GM12878 (cell line): ENCODE measurements at places on chromosomes 5 and 9. TPM values are rescaled to one million over a fixed set of nuclear protein-coding genes. Genes with fewer than 3 reads are reported as not detected.

TMC1 gene
- total RNA-seq: 0.23 TPM in 1 of 2 replicates, not detected in the other

PCDHA12 gene
- not detected in 2 replicates for total RNA-seq

NKD2 gene
- 0.13 and 0.26 TPM in 2 replicates for total RNA-seq

PPP3R2 gene
- not detected in 2 replicates for total RNA-seq

LEAP2 gene
- 1.5 and 2.7 TPM in 2 replicates for total RNA-seq

DNA sequence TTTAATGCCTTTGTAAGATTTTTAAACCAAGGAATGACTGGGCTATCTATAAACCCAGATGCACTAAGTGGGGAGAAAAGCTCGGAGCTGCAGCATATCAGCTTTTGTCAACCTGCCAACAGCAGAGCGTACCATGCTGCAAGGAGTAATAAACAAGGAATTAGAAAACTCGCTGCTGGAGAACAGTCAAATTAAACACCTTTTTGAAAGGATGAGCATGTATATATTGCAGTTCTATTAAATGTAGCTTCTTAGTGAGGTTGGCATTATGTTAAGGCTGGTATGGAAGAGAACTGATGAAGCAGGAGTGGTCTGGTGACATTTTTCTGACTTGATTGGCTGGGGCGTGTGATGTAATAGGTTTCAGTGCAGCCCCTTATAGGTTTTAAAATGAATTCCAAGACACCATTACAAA is 74.7 kb downstream of the PIK3R1 start:
- peaks cover 48% of the 10 kb centered on the region for H3K4me1 ChIP-seq
- H3K36me3 ChIP-seq: peaks cover 12% of the 10 kb centered on the region
- peak overlapping the region; percentile 33; the same call in 1 of the 2 replicates for H3K4me3 ChIP-seq
- no peak for DNase-seq

- no peaks in the 10 kb centered on the region for H3K27me3 ChIP-seq
- no peak overlapping the region for H3K27ac ChIP-seq
- H3K36me3 ChIP-seq: no peaks in the 10 kb centered on the region
- H3K4me3 ChIP-seq: no peak overlapping the region
- H3K4me1 ChIP-seq: peaks cover 6% of the 10 kb centered on the region
Measured at GRCh38 chr5:40654377-40654991, 25.2 kb upstream of the PTGER4 start.

GRCh38 chr9:70468291-70468690 is 53.8 kb upstream of the KLF9 start:
- no peak overlapping the region for H3K27ac ChIP-seq
- no peak for DNase-seq
- H3K36me3 ChIP-seq: no peaks in the 10 kb centered on the region
- H3K4me3 ChIP-seq: no peak overlapping the region
- no peaks in the 10 kb centered on the region for H3K27me3 ChIP-seq

DNA sequence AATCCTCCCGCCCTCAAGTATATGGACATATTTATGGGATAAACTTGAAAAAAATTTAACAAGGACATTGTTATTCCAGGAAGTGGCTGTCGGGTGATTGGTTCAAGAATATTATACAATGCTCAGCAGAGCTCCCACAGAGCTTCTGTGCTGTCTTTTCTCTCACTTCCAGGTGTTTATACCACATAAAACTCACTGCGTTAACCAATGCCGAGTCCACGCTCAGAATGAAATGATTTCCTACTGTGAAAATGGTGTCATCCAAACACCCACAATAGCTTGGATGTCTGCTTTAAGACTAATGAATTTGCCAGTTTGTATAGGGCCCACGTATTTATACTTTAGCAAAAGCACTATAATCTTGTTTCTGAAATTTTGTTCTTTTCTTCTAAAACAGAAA is 368.2 kb downstream of the NDUFS4 start:
- no peaks in the 10 kb centered on the region for H3K4me1 ChIP-seq
- H3K4me3 ChIP-seq: no peak overlapping the region
- DNase-seq: no peak
- H3K27ac ChIP-seq: no peak overlapping the region
- no peaks in the 10 kb centered on the region for H3K36me3 ChIP-seq
- no peaks in the 10 kb centered on the region for H3K27me3 ChIP-seq

GRCh38 chr9:33081128-33081851 is 4.8 kb upstream of the SMU1 start:
- H3K36me3 ChIP-seq: no peaks in the 10 kb centered on the region
- peak overlapping the region; percentile 33; the same call in 1 of the 2 replicates for H3K27ac ChIP-seq
- H3K4me1 ChIP-seq: peaks cover 19% of the 10 kb centered on the region
- peak; percentile 76 for DNase-seq

DNA sequence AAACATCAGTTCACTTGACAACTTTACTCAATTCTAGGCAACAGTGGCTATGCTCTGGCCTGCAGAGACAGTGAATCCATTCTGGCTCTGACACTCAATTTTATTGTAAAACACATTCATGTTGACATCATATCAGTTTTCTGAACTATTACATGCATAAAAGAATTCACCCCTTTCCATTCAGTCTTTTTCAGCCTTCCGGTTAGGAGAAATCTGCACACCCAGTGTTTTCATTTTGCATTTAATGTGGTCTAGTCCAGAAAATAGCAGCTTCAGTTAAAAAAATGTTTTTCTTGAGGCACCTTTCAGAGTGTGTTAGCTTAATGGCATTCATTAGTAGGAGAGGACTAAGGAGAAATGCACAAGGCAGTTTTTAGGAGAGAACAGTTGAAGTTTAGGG is 95.1 kb downstream of the PBX3 start:
- peaks cover 2% of the 10 kb centered on the region for H3K36me3 ChIP-seq
- no peak overlapping the region for H3K27ac ChIP-seq
- H3K4me3 ChIP-seq: no peak overlapping the region
- H3K4me1 ChIP-seq: no peaks in the 10 kb centered on the region
- DNase-seq: no peak

- no peak overlapping the region for H3K4me3 ChIP-seq
- H3K36me3 ChIP-seq: no peaks in the 10 kb centered on the region
- H3K4me1 ChIP-seq: no peaks in the 10 kb centered on the region
- H3K27ac ChIP-seq: no peak overlapping the region
Measured at GRCh38 chr9:36030871-36031270, 5.8 kb upstream of the RECK start.

DNA sequence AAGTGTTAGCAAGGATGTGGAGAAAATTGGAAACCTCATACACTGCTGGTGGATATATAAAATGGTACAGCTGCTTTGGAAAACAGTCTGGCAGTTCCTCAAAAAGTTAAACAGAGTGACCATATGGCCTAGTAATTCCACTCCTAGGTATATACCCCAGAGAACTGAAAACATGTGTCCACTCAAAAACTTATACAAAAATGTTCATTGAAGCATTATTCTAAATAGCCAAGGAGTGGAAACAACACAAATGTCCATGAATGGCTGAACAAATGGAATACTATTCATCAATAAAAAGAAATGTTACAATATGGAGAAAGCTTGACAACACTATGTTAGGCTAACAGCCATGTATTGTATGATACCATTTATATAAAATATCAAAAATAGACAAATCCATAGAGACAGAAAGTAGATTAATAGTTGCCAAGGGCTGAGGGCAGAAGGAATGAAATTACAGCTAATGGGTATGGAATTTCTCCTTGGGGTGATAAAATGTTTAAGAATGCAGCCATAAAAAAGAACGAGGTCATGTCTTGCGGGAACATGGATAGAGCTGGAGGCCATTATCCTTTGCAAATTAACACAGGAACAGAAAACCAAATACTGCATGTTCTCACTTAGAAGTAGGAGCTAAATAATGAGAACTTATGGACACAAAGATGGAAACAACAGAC is 33.6 kb upstream of the FBP1 start:
- H3K27ac ChIP-seq: no peak overlapping the region
- no peak overlapping the region for H3K4me3 ChIP-seq
- no peaks in the 10 kb centered on the region for H3K27me3 ChIP-seq
- no peak for DNase-seq
- H3K36me3 ChIP-seq: no peaks in the 10 kb centered on the region
- H3K4me1 ChIP-seq: no peaks in the 10 kb centered on the region

- no peaks in the 10 kb centered on the region for H3K4me1 ChIP-seq
- H3K27me3 ChIP-seq: no peaks in the 10 kb centered on the region
- H3K4me3 ChIP-seq: no peak overlapping the region
- DNase-seq: no peak
Measured at GRCh38 chr5:135158982-135159381, 125.0 kb upstream of the PITX1 start.

GRCh38 chr9:95494416-95495371 is 22.1 kb downstream of the PTCH1 start:
- peaks cover 20% of the 10 kb centered on the region for H3K4me1 ChIP-seq
- peak overlapping the region; percentile 65 for H3K27ac ChIP-seq
- no peaks in the 10 kb centered on the region for H3K27me3 ChIP-seq
- H3K4me3 ChIP-seq: peak overlapping the region; percentile 59

GRCh38 chr9:93166699-93167098 is 17.2 kb upstream of the WNK2 start:
- H3K4me1 ChIP-seq: no peaks in the 10 kb centered on the region
- H3K4me3 ChIP-seq: no peak overlapping the region
- no peak for DNase-seq
- H3K27ac ChIP-seq: no peak overlapping the region

GRCh38 chr5:177085985-177086653 is 596 bp upstream of the FGFR4 start:
- no peak for DNase-seq
- no peak overlapping the region for H3K27ac ChIP-seq
- no peak overlapping the region for H3K4me3 ChIP-seq

- H3K27ac ChIP-seq: no peak overlapping the region
- H3K4me1 ChIP-seq: no peaks in the 10 kb centered on the region
- H3K36me3 ChIP-seq: no peaks in the 10 kb centered on the region
- no peaks in the 10 kb centered on the region for H3K27me3 ChIP-seq
- DNase-seq: no peak
- no peak overlapping the region for H3K4me3 ChIP-seq
Measured at GRCh38 chr9:106432631-106433030, 430.3 kb upstream of the ZNF462 start.

DNA sequence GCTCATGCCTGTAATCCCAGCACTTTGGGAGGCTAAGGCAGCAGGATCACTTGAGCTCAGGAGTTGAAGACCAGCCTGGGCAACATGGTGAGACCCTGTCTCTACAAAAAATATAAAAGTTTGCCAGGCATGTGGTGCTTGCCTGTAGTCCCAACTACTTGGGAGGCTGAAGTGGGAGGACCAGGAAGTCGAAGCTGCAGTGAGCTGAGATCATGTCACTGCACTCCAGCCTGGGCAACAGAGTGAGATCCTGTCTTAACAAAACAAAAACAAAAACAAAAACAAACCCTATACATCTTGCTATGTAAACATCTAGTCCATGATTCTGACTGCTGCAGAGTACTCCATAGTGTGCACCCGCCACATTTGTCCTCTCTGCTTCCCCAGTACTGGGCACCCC is 19.8 kb upstream of the PPP2CA start:
- H3K4me1 ChIP-seq: no peaks in the 10 kb centered on the region
- DNase-seq: no peak
- no peak overlapping the region for H3K27ac ChIP-seq
- no peaks in the 10 kb centered on the region for H3K27me3 ChIP-seq

DNA sequence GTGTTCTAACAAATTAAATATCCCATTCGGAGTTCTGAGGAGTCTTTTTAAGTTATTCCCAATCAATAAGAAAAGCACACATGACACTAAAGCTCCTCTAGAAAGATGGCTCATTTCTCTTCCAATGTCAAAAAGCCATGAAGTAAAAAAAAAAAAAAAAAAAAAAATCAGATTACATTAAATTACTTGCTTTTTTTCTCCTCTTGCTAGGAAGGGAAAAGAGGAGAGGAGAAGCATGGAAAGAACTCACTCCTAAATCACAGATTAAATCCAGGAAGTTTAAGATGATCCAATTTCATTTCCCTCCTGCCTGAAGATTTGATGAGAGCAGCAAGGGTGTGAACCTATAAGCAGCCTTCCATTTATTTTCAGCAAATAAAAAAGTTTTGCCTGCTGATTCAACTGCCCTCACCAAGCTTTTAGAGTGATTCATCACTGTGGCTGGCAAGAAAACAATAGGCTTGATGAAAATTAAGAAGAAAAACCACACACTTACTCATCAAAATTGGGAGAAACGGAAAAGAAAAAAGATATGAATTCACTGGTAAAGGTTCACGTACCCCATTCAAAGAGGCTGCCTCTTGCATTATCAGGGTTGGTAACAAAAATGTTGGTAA is 19.7 kb downstream of the MYO10 start:
- no peaks in the 10 kb centered on the region for H3K27me3 ChIP-seq
- H3K27ac ChIP-seq: no peak overlapping the region
- H3K36me3 ChIP-seq: no peaks in the 10 kb centered on the region
- no peak overlapping the region for H3K4me3 ChIP-seq

DNA sequence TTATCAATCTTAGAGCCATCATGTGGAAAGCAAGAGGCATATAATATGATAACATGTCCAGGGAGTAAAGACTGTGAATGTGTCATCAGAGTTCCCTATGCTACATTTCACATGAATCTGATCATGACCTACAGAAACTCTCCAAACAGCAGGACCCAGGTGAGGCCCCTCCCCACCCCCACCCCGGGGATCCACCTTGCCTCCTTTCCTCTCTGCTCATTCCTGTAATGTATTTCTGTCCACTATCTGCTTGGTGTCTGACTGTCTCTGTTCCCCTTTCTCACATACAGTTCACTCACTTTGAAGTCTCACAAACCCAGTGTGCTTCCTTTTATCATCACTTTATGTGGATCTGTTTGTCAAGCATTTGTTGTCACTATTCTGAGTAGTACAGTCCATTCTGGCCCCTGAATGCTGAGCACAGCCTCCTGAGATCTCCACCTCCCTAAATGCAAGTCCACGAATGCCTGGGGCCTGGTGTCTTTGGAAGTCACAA is 76.4 kb upstream of the SMARCA2 start:
- no peaks in the 10 kb centered on the region for H3K36me3 ChIP-seq
- H3K4me1 ChIP-seq: peaks cover 25% of the 10 kb centered on the region
- peak; percentile 82 for DNase-seq
- peak overlapping the region; percentile 97 for H3K27ac ChIP-seq
- no peaks in the 10 kb centered on the region for H3K27me3 ChIP-seq
- peak overlapping the region; percentile 63 for H3K4me3 ChIP-seq

GRCh38 chr5:96503501-96504236 is 70.6 kb upstream of the PCSK1 start:
- DNase-seq: no peak
- H3K4me3 ChIP-seq: no peak overlapping the region
- no peaks in the 10 kb centered on the region for H3K36me3 ChIP-seq
- no peaks in the 10 kb centered on the region for H3K4me1 ChIP-seq
- H3K27me3 ChIP-seq: no peaks in the 10 kb centered on the region
- H3K27ac ChIP-seq: no peak overlapping the region

DNA sequence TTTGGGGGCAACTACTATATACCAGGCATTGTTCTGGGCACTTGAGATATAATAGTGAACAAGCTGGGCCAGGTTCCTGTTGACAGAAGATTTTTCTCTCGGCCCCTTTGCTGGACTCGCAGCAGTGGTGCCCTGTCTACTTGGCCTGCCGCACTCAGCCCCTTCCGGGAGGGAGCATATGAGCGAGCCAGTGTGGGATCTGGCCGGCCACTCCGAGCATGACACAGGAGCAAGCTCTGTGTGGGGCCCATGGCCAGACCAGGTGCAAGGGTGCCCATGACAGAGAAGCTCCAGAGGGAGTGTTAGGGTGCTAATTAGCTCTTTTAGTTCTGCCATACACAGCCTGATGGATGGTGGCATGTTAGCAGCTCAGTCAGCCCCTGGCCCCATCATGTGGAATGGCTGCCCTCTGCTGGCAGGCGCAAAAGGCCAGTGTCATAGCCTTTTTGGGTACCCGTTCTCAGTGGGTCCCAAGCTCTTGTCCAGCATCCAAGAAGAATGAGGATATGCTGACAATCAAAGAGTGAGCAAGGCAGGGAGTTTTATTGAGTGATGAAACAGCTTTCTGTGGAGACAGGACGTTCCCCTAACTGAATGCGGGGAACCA is 9.3 kb upstream of the KIF4B start:
- H3K27ac ChIP-seq: no peak overlapping the region
- H3K36me3 ChIP-seq: no peaks in the 10 kb centered on the region
- no peaks in the 10 kb centered on the region for H3K4me1 ChIP-seq

GRCh38 chr5:159104051-159104651 is 4.4 kb upstream of the EBF1 start:
- no peaks in the 10 kb centered on the region for H3K27me3 ChIP-seq
- no peak overlapping the region for H3K27ac ChIP-seq
- H3K36me3 ChIP-seq: no peaks in the 10 kb centered on the region
- DNase-seq: no peak
